ENCODE measurements at places on chromosomes 12 and 14.

DNA sequence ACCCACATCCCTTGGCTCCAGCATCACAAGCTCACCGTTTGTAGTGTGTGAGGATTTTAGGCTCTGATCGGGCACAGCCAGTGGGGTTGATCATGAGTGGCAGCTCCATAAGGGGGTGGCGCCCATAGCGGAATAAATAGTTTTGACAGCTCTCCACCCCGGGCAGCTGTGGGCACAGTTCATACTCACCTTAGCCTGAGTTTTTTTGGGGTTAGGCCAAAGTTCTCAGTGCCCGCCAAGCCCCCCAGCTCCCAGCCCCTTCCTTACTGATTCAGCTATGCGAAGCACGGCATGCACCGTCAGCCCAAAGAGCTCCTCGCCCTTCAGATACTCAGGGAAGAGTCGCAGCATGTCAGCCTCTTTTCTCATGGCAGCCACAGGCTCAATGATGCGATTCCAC, 6.0 kb upstream of the PRKAG1 start:
- no peak for DNase-seq

DNA sequence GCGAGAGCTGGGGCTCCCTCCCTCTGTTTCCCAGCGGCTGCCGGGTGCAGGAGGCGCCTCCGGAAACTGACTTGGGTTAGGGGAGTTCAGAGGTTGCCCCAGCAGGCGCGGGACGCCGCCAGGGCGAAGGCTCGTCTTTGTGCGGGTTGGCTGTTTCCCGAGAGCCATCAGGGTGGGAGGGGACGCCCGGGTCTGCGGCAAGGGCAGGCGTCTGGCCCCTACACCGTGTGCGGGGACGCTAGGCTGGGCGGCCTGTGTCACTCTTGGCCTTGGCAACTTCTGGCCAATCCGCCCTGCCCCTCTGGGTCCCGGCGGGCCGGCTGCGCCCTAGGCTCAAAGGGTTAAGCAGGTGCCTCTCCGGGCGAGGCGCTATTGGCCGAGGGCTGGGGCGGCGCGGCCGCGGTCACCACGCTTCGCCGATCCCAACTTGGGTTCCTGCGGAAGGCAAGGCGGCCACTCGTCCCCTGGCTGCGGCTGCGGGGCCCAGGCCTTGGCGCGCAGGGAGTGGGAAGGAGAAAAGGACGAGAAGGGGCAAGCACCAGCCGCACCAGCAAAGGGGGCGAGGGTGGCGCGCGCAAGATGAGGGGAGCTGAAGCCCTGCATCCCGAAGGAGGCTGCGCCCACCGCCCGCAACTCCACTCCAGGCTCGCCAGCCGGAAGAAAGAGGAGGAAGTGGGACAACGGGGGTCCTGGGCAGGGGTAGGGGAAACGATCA, 5.6 kb upstream of the NPAS3 start:
- no peak for DNase-seq

DNA sequence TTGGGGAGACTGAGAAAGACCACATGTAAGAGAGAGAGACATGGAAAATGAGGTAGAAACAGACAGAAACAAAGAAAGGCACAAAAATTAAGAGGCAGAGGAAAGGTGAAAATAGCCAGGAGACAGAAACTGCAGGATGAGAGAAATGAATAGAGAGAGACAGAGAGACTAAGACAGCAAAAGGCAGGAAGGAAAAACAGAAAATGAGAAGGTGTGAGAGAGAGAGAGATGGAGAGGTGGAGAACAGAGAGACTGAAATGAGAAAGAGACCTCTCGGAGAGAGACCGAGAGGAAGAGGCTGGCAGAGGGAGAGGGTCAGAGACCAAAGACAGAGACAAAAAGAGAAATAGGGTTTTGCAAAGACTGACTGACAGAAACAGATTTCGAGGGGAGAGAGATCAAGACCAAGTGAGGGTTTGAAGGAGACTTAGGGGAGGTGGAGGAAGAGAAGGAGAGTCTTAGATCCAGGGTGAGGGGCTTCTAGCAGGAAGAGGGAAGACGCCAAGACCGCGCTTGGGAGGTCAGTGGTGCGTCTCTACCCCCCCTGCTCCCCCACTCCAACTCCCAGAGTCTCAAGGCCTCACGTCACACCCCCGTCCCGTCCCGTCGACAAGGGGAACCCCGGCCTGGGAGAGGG, 1.1 kb upstream of the AQP5 start:
- no peak for DNase-seq

- DNase-seq = no peak
Measured at GRCh38 chr14:61308198-61308597, 13.2 kb upstream of the PRKCH start.

DNA sequence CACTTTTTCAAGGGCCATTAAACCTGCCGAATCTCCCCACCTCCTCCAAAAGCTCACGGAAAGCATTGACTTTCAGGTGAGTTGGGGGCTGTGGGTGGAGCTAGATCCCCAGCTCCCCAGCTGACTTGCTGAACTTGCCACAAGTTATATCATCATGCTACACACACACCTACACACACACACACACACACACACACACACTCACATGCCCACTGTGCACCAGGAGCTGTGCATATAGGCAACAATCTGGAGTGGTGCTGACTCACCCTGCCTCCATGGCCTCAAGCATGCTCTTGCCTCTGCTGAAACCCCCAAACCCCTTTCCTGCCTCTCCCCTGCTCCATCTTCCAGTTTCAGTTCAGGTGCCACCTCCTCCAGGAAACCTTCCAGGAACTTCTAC, 26.1 kb downstream of the SERPINA3 start:
- no peak for DNase-seq

GRCh38 chr12:51911788-51912711, 4.7 kb downstream of the ACVRL1 start:
- peak; percentile 86 for DNase-seq

DNA sequence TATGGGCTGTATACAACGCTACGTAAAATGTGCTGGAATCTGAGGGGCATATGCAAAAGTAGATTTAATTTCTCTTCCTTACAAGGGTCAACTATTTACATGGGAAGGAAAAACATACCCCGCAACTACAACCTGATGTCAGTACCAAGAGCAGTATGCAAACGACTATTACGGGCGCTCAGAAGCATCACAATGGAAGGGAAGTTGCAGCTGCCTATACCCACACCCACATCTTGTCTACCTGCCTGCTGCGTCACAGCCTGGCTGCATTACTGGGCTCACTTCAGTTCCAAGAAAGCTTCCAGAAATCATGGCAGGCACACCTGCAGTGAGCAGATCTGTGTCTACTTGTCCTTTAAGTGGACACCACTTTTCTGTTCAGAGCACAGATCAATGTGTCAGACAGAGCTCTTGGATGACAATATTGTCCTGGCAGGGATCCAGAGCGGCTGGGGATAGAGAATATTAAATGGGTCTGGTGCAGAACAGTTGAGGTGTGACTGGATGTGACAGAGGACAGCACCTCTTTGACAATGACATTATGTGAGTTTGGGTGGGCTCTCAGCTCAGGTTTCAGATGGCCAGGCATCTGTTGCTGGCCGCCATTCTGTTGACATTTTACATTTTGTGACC, 41.5 kb upstream of the GNG2 start:
- DNase-seq = no peak

DNA sequence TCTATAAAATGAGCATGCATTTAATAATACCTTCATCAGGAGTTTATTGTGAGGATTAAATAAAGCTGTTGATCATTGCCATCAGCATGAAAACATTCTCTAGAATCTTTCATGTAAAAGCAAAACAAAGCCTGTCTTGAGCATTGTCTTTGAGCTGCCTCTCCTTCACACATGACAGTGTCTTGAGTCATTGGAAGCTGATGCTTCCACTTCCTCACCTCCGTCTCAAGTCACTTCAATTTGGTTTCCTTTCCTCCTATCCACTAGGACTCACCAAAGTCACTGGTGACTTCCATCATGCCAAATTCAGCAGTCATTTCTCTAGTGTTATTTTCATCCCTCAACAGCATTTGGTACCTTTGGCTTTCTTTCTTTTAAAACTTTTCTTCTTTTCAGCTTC, 31.6 kb upstream of the MYBPC1 start:
- DNase-seq = peak; percentile 66

GRCh38 chr14:104633276-104634137, 28.9 kb upstream of the TMEM179 start:
- DNase-seq = no peak

GRCh38 chr12:40439771-40440492, 215.1 kb downstream of the LRRK2 start:
- no peak for DNase-seq

DNA sequence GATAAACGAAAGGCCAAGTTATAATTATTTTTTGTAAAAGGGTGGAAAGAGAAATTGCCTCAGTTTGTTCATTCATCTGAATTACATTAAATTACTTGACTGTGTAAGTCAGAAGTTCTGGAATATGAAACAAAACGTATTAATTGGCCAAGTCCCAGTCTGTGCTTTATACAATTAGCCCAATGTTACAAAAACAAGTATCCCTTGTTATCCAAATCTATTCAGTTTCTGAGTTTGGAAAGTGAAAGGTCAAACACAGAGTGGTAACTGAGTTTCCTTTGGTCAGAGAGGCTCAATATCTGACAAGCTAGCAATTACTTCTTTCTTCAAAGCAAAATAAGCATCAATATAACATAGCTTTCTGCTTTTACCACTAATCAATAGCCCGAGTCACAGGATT, 62.6 kb downstream of the SPPL3 start:
- no peak for DNase-seq

DNA sequence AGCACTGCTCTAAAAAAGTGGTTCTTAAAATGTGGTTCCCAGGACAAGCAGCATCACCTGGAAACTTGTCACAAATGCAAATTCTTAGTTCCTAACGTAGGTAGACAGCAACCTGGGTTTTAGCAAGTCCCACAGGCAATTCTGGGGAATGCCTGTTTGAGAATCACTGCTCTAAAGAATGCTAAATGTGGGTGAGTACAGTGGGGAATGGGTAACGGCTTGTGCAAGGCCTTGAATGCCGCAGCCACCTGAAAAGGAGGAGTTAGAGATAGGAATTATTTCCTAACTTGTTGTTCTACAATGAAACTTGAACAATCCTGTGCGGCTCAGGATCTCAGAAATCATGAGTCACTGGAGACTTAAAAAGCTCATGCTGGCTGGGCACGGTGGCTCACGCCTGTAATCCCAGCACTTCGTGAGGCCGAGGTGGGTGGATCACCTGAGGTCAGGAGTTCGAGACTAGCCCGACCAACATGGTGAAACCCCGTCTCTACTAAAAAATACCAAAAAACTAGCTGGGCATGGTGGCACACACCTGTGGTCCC, 34.9 kb downstream of the GNS start:
- DNase-seq = no peak

- DNase-seq = no peak
Measured at GRCh38 chr14:62667421-62667914, 377.8 kb downstream of the KCNH5 start.

DNA sequence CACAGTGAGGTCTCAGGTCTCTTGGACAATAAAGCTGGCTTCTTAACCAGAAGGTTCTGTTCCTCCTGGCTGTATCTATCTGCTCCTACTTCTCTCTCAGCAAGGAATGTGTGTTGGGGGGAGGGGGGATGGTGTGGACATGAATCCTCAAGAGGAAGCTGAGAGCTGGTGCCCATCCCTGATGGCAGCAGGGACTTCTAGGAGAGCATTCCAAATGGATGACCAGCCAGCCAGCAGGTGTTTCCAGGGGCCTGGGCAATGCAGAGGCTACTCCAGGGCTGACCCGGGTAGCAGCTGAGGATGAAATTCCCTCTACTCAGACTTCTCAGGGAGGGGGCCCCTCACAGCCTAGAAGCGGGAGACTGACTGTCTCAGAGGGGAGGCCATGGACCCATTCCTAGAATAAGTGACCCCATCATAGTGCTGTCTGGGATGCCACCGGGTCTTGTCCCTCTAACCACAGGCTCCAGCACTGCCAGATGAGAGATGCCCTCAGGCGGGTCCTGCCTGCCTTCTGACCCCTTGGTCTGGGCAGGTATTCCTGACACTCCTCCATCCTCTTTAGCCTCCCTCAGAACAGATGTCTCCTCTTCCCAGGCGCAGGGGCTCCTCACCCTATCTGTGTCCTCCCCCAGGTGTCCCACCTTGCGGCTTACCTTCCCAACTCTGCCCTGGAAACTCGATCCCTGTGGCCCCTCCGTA, 1.2 kb downstream of the RAB15 start:
- DNase-seq = no peak

DNA sequence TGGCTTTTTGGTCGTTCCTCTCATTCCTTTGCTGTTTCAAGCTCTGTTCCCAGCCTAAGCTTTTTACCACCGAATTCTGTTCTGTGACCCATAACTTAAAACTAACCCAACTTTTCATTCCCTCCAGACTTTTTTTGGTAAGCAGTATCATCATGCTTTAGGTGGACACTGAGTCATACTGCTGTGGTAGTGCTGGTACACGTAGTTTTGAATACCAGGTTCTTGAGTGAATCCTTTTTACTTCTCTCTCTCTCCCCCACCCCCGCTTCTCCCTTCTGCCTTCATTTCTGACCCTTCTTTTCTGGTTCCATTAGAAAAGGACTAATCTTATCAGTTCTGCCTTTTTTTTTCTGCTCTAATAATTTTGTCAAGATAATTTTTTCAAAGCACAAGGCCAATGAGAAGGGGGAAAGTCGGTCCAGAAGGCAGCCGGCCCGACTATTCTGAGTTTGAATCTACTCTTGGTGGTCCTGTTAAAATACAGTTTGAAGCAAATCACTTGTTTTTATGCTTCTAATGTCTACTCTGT, 2.3 kb upstream of the MDM2 start:
- DNase-seq = no peak

GRCh38 chr14:45041641-45042040, 42.3 kb upstream of the PRPF39 start:
- no peak for DNase-seq

- peak; percentile 88 for DNase-seq
Measured at GRCh38 chr12:45986641-45987339, 3.6 kb downstream of the SCAF11 start.

- DNase-seq = no peak
Measured at GRCh38 chr12:2811801-2812200, 667 bp upstream of the ITFG2 start.

- peak; percentile 88 for DNase-seq
Measured at GRCh38 chr12:14256555-14257169, 108.8 kb upstream of the ATF7IP start.

DNA sequence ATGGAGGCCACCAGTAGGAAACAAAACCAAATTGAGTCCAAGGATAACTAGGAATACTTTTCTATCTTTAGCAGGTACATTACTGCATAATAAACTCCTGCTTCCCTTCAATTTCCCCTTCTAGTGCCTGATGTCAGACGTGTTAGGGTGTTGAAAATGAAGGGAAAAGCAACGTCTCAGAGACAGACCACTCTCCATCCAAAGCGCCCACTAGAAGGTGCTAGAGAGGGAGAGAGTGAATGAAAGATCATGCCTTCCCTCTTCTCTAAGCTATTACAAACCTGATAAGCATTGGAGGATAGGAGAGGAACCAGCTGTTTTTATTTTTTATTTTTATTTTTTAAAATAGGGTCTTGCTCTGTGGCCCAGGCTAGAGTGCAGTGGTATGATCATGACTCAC, 64.1 kb downstream of the ZNF641 start:
- DNase-seq = peak; percentile 42

DNA sequence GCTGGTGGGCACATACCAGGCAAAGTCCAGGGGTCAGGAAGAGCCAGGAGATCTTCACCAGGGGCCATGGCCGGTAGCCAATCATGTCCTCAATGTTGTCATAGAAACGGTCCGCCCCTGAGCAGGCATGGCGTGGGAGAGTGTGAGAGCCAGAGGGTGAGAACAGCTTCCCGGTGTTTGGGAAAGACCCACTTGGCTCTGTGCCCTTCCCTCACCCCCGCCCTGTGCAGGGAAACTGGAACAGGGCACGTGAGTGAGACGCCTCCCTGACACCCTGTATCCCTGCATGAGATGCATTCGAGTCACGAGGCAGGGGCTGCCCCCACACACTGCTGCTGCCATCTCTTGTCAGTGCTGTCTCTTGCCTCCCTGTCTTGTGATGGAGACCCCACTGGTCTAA, 20.7 kb downstream of the SLC6A12 start:
- no peak for DNase-seq
